ENCODE measurements at places on chromosomes 12 and 14. TPM values are rescaled to one million over a fixed set of nuclear protein-coding genes. Genes with fewer than 3 reads are reported as not detected.

- no peak for DNase-seq
Measured at GRCh38 chr12:111653596-111653995, 32.2 kb downstream of the BRAP start.

GRCh38 chr12:10101042-10101579 is 2.3 kb upstream of the CLEC1A start:
- DNase-seq = no peak

GRCh38 chr14:30573226-30573814 is 14.4 kb downstream of the G2E3 start:
- no peak for DNase-seq

- no peak for DNase-seq
Measured at GRCh38 chr14:51488569-51489220, 163.0 kb upstream of the FRMD6 start.

DNA sequence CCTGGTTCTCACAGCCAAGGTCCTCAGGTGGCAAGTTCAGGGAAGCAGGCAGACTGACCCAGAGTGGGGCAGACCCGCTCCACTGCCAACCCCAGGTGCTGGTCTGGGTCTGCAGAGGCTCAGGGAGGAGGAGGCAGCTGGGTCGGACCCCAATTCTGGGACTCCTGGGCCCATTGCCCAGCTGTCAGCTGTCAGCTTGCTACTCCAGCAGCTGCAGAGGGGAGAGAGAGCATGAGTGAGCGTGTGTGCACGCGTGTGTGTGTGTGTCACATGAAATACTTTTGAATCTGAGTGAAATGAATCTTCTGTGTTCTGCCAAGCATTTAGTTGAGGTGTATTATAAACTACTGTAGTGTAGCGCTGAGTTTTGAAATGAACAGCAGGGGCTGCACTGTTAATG is 30.8 kb downstream of the XRCC3 start:
- no peak for DNase-seq

DNA sequence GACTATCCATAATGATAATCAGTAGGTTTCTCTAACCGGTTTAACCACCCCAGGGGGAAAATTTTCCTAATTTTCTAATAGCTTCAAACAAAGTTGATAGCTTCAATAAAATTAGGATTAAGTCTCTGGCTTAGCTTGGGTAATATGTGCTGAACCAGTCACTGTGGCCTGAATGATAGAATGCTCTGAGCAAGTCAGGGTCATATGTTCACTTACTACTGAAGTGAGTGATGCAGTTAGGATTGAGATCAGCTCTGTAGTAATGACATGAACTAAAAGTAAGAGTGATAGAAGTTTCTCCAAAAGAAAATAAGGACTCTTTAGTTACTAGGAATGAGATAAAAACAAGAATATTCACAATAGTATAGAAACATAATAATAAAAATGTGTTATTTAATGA is 32.6 kb downstream of the ETNK1 start:
- DNase-seq = no peak

GRCh38 chr12:131861261-131862083 is 33.0 kb upstream of the ULK1 start:
- no peak for DNase-seq

GRCh38 chr12:4909734-4910501 is at the start of gene KCNA1:
TSS of gene KCNA1 (plus strand) at chr12:4909905. CDS start at chr12:4911379, 1,474 bp downstream.
- DNase-seq = no peak

GRCh38 chr14:103806805-103807204 is 40.6 kb downstream of the PPP1R13B start:
- no peak for DNase-seq

GRCh38 chr14:76464856-76465255 is 88.9 kb downstream of the ESRRB start:
- DNase-seq = no peak

DNA sequence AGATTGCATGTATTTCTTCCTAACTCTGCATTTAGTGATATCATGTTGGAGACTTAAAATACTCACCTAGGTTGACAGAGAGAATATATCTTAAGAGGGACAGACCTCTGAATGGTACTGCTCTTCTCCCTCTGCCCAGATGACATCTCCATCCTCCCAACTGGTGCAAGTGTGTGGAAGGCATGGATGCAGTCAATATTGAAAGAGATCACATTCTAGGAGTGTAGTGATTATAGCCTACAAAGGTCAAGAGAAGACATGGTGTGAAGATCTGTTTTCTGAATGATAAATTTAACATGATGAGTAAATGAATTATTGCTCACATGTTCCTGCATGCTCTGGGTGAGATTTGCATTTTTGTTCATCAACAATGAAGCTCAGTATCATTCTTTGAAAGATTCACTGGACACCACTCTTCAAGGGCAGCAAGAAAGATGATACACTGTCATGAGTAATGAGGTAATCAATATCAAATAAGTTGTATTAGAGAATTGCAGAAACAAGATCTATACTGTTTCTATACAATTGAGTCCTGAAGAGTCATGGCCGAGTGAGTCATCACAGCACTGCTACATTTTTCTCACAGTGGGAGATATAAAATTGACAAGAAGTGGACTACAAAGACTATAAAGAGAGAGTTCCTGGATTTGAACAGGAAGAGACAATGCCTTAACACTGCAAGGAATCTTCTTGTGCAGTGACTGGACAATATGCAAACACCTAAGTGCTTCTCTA is 183.3 kb upstream of the KRR1 start:
- DNase-seq = no peak

The KLRK1 gene
- 4.5 TPM for total RNA-seq

The SLC7A7 gene
- 34.4 TPM for total RNA-seq

The LRFN5 gene
- total RNA-seq = 4.7 TPM

Data from thoracic aorta (tissue), 2 donors.